ENCODE measurements at places on chromosomes 16 and 17. TPM values are rescaled to one million over a fixed set of nuclear protein-coding genes. Genes with fewer than 3 reads are reported as not detected.

GRCh38 chr16:59684911-59685310, 950.8 kb upstream of the GOT2 start:
- no peaks in the 10 kb centered on the region for H3K36me3 ChIP-seq
- H3K27me3 ChIP-seq = no peaks in the 10 kb centered on the region

DNA sequence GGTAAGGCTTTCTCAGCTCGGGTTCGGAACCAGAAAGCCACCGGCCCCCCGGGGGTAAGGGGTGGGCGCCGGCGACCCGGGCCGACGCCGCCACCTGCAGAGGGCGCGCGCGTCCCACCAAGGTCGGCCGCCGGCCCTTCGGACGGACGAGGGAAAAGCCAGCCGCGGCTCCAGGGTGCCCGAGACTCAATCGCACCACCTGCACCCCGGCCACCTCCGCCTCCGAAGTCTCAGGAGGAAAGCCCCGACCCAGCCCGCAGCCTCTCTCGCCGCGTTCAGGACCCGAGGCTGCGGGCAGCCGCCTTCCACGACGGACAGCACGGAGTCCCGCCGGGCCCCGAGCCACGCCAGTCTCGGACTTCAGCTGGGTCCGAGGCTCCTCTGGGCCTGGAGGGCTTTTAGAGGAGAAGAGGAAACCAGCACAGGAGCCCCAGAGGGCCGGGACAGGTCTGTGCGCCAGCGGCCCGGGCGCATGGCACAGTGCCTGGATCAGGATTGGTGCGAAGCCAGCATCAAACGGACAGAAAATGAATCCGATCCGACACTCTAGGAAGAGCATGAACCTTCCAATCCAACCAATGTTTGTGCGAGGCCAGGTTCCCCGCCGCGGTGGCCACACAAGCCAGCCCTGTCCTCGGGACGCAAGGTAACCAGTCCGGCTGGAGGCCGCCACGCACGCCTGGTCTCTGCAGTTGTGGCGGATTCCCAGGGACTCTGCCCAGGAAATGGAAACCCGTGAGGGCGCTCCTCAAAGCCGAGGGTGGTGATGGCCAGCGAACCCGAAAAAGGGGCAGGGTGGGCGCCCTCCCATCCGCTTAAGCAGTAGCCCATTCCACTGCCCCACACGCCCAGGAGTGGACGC, 6.7 kb downstream of the CBX8 start:
- H3K36me3 ChIP-seq = peaks cover 8% of the 10 kb centered on the region
- peaks cover 8% of the 10 kb centered on the region for H3K4me1 ChIP-seq
- peak overlapping the region; percentile 67 for H3K4me3 ChIP-seq
- peak; percentile 65 for DNase-seq

GRCh38 chr17:58913971-58914769, 158.5 kb downstream of the PPM1E start:
- no peak for DNase-seq
- no peaks in the 10 kb centered on the region for H3K36me3 ChIP-seq
- H3K27ac ChIP-seq = no peak overlapping the region
- no peak overlapping the region for H3K4me3 ChIP-seq
- no peaks in the 10 kb centered on the region for H3K4me1 ChIP-seq
- peaks cover 23% of the 10 kb centered on the region for H3K27me3 ChIP-seq

DNA sequence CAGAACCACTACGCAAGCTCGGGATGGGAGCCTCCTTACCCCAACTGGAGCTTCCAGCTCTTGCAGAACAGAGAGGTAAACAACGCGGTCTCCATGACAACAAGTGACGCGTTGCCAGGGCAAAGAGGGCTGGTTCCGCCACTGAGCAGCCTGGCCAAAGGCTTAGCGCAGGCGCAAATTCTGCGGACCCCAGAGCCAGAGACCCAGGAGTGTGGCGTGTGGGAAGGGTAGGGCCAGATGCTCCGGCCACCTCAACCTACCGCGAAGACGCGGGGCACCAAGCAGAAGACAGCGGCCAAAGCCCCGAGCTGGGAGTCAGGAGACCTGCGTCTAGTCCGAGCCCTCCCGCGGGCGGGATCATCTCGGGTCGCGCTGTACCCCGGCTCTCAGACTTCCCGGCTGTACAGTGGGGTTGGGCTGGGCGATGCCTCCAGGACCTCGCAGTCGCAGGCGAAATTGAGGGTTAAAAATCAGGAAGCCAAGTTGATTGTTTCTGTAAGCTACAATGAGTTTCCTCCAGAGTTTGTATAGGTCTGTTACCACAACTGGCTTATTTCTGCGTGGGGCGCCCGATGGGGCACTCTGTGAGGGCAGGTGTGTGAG, at the start of gene TEKT1:
TSS of gene TEKT1 (minus strand) at position 69 of the 603 bp plus-strand sequence. CDS start 1,353 bp downstream, outside the sequence.
- DNase-seq = peak; percentile 73
- H3K36me3 ChIP-seq = no peaks in the 10 kb centered on the region
- H3K27me3 ChIP-seq = peaks cover 21% of the 10 kb centered on the region
- peak within 1 kb of the TSS; percentile 70 for H3K4me3 ChIP-seq
- no peak within 1 kb of the TSS for H3K27ac ChIP-seq

DNA sequence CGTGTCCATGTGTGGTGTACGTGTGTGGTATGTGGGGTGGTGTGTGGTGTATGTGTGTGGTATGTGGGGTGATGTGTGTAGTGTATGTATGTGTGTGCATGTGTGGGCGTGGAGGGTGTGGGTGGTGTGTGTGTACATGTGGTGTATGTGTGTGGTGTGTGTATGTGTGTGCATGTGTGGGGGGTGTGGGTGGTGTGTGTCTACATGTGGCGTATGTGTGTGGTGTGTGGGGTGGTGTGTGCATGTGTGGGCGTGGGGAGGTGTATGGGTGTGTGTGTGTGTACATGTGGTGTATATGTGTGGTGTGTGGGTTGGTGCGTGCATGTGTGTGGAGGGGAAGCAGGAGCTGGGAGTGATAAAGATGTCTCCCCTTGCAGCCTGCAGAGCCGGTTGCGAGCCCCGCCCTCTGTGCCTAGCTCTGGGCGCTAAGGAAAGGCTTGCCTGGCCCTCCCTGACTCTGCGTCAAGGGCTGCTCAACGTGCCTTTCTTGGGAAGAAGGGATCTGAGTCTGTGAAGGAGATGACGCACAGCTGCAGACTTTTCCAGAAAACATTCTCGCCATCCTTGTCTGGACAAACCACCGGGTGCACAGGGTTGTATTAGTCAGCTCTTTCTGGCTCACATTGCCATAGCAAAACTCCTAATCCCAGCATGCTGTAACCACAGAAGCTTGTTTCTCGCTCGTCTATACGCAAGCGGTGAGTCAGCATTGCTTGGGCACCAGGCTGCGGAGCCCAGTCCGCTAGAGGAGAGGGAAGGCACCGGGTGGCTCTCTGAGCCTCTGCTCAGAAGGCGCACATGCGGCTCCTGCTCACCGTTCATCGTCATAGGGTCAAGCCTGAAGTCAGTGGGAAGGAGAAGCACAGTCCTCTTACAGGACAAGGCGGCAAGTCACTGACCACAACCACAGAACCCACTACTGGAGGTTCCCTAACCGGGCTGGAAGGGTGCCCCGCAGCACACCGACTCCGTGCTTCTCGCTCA, 2.0 kb upstream of the CD300H start:
- H3K4me1 ChIP-seq = peaks cover 14% of the 10 kb centered on the region
- peak; percentile 99 for DNase-seq
- peak overlapping the region; percentile 88 for H3K27ac ChIP-seq
- no peak overlapping the region for H3K4me3 ChIP-seq
- peaks cover 30% of the 10 kb centered on the region for H3K27me3 ChIP-seq
- H3K36me3 ChIP-seq = no peaks in the 10 kb centered on the region

DNA sequence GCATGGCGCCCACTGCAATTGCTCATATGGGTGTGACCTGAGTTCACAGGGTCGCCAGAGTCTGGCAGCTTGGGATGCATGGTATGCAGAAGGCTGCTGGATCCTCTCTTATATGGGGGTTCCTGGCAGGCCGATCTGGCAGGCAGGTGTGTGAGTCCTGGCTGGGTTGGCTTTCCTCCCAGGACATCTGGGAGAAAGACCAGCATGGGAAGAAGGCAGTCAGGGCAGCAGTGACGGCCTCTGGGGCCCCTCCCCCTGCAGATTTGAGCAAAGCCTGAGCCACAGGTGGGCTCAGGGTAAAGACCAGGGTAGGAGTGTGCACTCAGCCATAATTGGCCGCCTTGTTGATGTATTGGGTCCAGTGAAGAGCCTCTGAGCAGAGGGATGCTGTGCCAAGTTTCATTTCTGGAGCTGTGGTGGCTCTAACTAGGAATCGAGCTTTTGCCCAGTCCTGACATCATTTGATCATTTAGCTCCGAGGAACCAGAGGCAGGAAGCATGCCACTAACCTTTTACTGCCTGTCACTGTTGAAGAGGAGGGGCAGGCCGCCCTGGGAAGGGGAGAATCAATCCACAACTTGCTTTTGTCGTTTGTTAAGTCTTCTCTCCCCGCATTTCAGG, 174.3 kb downstream of the CCDC182 start:
- DNase-seq = no peak
- H3K4me1 ChIP-seq = peaks cover 25% of the 10 kb centered on the region
- no peaks in the 10 kb centered on the region for H3K27me3 ChIP-seq
- H3K4me3 ChIP-seq = no peak overlapping the region
- H3K36me3 ChIP-seq = no peaks in the 10 kb centered on the region

DNA sequence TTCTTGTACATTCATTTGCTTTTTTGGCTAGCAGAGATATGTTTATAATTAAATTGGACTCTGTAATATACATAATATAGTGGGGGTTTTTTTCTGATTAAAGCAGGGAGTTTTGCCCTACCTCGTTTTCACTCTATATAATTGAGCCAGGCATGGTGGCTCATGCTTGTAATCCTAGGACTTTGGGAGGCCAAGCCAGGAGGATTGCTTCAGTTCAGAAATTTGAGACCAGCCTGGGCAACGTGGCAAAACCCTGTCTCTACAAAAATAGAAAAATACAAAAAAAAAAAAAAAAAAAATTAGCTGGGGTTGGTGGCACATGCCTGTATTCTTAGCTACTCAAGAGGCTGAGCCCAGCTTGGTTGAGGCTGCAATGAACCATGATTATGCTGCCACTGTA, 42.2 kb downstream of the PAFAH1B1 start:
- H3K27me3 ChIP-seq = no peaks in the 10 kb centered on the region
- H3K36me3 ChIP-seq = peaks cover 3% of the 10 kb centered on the region
- peaks cover 18% of the 10 kb centered on the region for H3K4me1 ChIP-seq
- no peak for DNase-seq
- no peak overlapping the region for H3K4me3 ChIP-seq

- peaks cover 8% of the 10 kb centered on the region for H3K27me3 ChIP-seq
- no peaks in the 10 kb centered on the region for H3K4me1 ChIP-seq
- no peak overlapping the region for H3K27ac ChIP-seq
- no peaks in the 10 kb centered on the region for H3K36me3 ChIP-seq
- no peak overlapping the region for H3K4me3 ChIP-seq
- DNase-seq = no peak
Measured at GRCh38 chr17:8668176-8668740, 37.7 kb upstream of the MYH10 start.

DNA sequence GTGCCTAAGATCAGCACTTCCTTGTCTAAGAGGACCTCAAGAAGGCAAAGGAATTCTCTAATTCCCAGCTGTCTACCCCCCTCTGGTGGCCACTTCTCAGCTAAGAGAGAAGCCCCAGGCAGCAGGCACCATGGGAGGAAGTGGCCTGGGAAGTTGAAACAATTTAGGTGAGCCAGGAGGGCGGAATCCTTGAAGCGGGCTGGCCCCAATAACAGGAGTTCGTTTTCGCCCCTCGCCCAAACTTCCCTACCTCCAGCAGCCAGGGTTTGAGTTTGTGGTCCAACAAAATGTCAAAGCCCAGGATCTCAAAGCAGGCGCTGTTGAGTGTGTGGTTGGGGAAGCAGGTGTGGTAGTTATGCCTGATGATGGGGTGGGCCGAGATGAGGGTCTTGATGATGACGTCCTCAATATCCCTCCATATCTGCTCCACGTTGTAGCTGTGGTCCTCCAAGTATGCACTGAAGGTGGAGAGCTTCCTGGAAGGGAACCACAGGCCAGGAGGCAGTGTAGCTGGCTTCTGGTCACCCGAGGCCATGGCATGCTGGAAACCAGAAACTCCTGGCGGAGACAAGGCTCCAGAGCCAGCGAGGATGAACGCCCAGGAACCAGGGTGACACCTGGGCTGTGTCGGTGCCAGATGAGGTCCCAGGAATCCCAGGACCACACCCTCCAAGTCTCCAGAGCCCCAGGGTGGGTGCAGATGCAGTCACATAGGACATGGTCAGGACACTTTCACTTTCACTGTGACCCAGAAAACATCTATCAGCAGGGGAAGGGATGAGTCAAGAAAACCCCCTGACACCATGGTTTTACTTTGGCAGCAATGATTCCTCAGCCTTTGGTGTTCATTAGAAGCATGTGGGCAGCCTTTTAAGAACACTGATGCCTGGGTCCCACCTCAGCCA, 25.6 kb downstream of the TTLL6 start:
- no peaks in the 10 kb centered on the region for H3K36me3 ChIP-seq
- peaks cover 30% of the 10 kb centered on the region for H3K4me1 ChIP-seq
- no peaks in the 10 kb centered on the region for H3K27me3 ChIP-seq
- DNase-seq = peak; percentile 99

- H3K36me3 ChIP-seq = no peaks in the 10 kb centered on the region
- no peak overlapping the region for H3K4me3 ChIP-seq
- H3K4me1 ChIP-seq = peaks cover 12% of the 10 kb centered on the region
Measured at GRCh38 chr17:45999900-46000290, 845 bp downstream of the STH start.

DNA sequence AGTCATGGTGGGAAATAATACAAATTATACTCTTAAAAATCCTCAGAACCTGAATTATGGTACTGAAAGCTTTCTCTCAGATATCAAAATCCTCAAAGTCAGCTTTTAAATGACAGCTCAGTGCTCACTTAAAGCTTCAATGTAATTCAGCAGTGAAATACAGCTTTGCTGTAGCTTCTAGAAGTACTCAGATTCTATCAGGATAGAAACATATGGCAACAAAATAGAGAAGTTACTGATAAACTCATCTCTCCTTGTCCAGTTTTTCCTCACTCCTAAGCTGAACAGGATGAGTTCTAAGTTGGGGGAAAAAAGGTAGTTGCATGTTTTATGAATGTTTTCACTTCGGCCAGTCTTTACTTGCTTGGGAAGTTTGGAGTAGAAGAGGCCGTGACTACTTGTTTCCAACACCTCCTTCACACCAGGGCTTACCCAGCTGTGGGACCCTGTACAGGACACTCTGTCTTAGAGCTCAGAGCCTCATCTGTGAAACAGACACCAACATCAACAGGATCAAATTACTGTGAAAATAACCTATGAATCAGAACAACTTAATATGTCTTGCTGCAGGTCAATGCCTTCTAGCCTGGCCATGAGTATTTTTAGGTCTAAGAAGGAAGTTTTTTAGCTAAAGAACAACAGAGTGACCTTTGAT, 30.2 kb downstream of the OGFOD1 start:
- no peak overlapping the region for H3K4me3 ChIP-seq
- peak; percentile 2 for DNase-seq
- peaks cover 10% of the 10 kb centered on the region for H3K4me1 ChIP-seq
- peaks cover 18% of the 10 kb centered on the region for H3K36me3 ChIP-seq

GRCh38 chr17:200586-200985, 19.1 kb upstream of the DOC2B start:
- no peaks in the 10 kb centered on the region for H3K27me3 ChIP-seq
- H3K27ac ChIP-seq = no peak overlapping the region
- H3K4me1 ChIP-seq = no peaks in the 10 kb centered on the region
- H3K4me3 ChIP-seq = no peak overlapping the region
- no peaks in the 10 kb centered on the region for H3K36me3 ChIP-seq

ACSM3 gene
- 4.0 TPM for total RNA-seq

DNAH9 gene
- total RNA-seq = not detected

SRCIN1 gene
- 1.8 TPM for total RNA-seq

PIPOX gene
- total RNA-seq = 1.5 TPM

CA4 gene
- total RNA-seq = not detected

All from PC-3 (cell line).